ENCODE measurements at places on chromosomes 3 and 15.

GRCh38 chr15:57296473-57297162, 79.7 kb upstream of the CGNL1 start:
- no peak for DNase-seq

DNA sequence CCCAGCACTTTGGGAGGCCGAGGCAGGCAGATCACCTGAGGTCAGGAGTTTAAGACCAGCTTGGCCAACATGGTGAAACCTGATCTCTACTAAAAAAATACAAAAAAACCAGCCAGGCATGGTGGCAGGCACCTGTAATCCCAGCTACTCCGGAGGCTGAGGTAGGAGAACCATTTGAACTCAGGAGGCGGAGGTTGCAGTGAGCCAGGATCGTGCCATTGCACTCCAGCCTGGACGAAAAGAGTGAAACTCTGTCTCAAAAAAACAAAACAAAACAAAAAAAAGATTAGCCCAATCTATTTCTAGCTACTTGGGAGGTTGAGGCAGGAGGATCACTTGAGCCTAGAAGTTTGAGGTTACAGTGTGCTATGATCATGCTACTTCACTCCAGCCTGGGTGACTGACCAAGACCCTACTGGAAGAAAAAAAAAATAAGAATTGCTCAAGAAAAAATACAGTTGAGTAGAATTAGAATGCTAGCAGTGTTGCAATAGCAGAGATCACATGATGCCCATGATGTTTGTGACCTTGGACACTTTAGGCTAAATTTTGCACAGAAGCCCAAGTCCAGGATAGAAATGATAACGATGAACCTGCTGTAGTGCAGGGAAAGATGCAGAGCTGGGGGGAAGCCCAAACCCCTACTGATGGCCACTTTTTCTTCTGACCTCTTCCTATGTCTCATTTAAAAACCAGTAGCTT, 162.2 kb downstream of the LPP start:
- DNase-seq: no peak

GRCh38 chr3:125643172-125643571, 47.9 kb upstream of the OSBPL11 start:
- DNase-seq: no peak

DNA sequence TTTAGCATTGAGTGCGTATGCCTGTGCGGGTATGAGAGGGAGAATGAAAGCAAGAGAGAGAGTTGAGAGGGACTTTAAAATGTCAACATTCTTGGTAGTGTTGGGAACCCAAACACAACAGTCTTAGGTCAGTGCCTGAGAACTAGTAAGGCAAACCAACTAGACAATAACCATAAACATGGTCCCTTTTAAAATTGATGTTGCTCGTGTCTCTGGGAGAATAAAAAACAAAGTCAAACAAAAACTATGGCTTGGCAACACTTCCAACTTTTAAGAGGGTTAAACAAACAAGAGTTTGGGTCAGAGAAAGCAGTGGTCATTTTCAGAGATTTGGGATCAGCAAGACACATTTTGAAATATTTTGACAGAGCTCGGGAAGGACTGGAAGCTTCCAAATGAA, 146.7 kb upstream of the THBS1 start:
- DNase-seq: no peak

GRCh38 chr15:70096215-70097062, 1.3 kb downstream of the TLE3 start:
- peak; percentile 57 for DNase-seq

DNA sequence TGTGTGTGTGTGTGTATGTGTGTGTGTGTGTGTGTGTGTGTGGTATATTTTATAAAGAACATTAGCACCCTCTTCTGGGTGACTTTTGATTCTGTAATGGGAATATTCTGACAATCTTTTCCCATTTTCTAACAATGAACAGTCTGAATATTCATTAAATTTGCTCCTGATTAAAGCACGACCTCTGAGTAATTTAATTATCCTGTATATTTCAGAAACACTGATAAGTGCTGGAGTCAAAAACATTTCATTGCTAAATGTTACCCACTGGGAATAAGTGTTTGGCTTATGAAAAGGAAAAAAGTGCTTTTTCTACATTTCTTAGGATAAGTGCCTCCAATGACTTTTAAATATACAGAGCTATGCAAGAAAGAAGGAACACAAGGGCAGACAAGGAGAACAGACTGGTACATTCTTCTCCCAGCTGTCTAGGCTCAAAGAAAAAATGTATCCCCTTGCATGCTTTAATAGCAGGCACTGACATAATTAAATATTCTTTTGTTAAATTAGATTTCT, 32.3 kb upstream of the SYNPR start:
- no peak for DNase-seq

- no peak for DNase-seq
These were observed 17.8 kb downstream of the RUBCN start for GRCh38 chr3:197718891-197719290.

- no peak for DNase-seq
These were observed 404.6 kb upstream of the MCTP2 start for GRCh38 chr15:93826790-93827189.

DNA sequence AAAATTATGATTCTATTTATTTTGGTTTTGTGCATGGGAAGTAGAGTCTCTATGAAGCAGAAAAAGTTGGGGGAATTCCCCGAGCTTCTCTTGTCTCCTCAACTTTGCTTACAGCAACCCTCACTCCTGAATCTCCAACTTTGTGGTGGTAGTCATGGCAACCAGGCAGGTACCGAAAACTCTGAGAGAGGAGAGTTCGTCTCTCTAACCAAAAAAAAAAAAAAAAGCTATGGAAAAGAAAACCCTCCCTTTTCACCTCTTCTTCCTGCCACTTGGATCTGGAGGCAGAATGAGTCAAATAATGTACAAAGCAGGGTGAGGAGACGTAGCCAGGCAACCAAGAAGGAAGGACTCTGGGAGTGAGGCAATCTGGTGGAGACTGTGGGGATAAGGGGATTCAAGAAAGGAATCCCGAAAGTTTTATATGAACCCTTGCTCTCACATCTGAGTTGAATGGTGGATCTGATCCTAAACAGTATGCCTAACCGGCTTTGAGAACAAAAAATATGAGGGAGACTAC, 108.1 kb downstream of the PLOD2 start:
- no peak for DNase-seq

DNA sequence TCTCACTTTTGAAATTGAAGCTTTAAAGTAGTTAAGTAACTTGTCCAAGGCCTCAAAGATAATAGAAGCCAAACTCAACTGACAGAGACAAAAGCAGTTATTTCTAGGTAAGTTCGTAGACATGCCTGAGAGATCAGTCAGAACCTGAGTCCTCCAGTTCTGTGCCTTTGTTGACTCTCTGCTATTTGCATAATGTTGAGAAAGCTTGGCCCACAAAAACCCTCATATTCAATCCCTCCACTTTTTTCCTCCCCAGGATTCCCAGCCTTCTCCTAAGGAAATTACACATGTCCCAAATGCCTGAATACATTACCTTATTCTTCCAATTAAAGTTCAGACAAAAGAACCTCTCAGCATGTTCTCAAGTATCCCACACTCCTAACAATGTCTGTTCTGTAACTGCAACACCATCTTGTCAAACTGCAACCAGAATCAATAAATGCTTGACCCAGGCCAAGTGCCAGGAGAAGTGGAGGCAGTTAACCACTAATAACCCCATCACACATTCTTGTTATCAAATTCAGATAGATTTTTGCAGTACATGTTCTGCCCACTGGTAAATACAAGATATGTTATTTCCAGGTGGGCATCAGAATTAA, 217.8 kb downstream of the LRRC3B start:
- DNase-seq: no peak

- no peak for DNase-seq
These were observed 16.8 kb downstream of the RFT1 start for GRCh38 chr3:53113293-53114010.

DNA sequence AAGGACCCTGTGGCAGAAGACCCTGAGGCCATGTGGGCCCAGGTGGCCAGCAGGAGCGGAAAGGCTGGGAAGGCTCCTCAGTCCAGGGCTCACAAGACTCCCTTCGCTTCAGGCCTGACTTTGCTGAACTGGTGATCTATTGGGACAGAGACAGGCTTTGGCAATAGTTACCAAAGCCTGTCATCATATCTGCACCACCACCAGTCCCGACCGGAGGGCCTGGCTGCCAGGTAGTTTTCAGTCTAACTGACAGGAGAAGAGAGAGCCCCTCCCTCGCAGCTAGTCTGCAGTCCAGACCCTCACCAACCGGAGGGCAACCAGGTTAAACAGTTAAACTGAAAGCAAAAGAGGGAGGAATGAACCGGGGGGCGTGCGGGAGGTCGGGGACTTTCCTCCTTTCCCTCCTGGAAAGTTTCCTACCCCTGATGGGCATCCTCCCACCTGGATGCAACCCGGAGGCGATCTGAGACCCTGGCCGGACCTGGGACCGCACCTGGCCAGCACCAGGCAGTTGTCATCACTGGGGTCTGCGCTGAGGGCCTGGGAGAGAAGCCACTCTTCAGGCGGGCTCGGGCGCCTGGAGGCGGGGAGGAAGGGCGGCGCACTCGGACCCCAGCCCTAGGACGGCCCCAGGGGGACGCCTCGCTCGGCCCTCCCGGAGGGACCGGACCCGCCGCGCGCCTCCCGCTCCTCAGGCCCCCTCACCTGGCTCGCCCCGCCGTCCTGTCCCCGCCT, 435 bp downstream of the RAB27A start:
- no peak for DNase-seq

DNA sequence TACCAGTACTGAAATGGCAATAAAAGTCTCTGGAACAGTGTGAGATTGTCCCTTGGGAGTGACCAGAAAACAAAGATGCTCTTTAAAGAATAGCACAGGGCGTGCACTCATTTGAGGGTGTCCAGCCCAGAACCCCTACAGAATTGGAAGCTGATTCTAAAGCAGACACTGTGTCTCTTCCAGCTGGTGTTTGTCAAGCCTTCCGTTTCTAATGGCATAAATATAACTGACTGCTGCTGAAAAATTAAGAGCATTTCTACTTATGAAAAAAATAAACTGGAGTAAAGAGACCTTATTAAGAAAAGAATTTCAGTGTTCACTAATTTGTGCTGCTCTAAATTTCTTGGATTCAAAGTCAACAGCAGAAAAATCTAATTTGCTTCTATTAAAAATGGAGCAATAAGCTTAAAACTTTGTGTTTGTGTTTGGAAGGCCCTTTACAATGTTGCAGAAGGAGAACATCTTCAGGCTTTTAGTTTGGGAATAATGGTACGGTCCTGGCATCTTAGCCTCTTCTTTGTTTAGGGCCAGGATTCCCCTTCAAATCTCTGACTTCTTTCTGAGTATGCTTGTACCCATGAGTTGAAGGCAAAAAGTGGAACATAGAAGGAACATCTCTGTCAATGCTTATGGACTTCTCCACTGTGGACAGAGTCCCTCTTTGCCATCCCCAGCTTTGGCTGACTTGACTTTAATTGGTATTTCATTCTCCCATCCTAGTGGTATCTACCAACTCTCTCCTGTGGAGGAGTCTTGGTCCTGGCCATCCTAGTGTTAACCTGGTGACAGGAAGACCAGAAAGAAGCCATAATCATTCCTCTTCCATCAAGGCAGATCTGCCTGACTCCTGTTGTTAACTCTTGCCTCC, 65.9 kb downstream of the THSD4 start:
- no peak for DNase-seq

DNA sequence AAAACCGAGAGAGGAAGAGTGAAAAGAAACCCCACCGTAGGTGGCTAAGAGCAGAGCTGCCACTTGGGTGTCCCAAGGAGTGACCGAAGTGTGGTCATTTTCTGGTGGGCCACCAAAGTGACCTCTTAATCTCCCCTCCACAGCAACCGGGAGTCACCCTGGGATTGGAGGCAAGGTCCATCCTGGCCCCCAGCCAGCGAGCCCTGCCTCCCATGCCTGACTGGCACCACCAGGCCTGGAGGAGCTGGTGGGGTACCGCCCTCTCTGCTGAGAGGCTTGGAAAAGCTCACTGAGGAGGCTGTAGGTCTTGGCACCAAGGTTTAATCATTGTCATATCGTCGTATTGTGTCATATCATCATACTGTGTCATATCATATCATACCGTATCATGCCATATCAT, 74.0 kb upstream of the TRPM1 start:
- no peak for DNase-seq

- no peak for DNase-seq
These were observed 107.0 kb upstream of the RPL32 start for GRCh38 chr3:12948371-12948770.

DNA sequence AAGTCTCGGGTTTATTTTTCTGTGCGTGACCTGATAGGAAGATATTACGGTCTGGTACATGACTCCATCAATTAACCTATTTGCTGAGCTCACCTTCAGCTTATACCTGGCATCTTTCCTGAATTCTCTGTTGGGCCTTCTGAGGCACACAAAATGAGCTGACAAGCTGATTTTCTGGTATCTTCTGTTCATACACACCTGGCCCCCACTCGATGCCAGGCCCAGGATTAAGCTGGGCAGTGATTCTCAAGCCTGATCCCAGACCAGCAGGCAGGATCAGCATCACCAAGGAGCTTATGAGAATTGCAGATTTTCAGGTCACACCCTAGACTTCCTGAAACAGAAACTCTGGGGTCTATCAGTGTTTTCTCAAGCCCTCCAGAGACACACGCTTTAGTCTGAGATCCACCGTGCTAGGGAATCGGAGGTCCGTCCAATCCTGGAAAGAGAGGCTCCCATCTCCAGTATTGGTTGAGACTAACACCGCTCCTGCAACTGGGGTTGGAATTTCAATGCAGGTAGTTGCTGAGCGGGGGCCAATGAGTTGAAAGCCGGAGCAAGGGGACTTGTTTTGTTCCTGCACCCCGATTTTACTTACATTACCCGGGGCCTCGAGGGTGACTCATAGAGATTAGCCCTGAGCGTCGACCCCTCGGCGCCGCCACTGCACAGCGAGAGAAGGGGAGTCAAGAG, 636 bp upstream of the EIF1B start:
- no peak for DNase-seq

GRCh38 chr3:65439641-65440284, 599.0 kb downstream of the MAGI1 start:
- no peak for DNase-seq

DNA sequence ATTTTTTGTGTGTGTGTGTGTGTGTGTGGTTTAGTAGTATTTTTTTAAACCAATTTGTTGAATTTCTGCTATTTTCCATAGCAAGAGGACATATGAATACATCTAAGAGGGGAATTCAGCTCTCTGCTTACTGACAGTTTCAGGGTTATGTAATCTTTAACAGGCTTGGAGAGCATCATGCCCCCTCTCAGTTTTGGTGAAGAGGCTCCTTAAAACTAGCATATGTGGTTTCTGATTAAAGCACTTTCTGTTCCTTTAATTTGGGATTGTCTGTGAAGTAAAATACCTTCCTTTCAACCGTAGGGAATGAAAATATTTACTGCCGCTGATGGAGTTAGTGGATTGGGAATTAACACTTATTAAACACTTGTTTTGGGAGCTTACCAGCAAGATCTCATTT, 19.4 kb upstream of the NFKBIZ start:
- no peak for DNase-seq

GRCh38 chr3:153162513-153163392, 727 bp downstream of the RAP2B start:
- DNase-seq: peak; percentile 23

- DNase-seq: no peak
These were observed 223.0 kb downstream of the SLCO3A1 start for GRCh38 chr15:92076541-92076940.
